IPS DF 6.9 (cell line): ENCODE measurements at places on chromosomes 3 and 15.

DNA sequence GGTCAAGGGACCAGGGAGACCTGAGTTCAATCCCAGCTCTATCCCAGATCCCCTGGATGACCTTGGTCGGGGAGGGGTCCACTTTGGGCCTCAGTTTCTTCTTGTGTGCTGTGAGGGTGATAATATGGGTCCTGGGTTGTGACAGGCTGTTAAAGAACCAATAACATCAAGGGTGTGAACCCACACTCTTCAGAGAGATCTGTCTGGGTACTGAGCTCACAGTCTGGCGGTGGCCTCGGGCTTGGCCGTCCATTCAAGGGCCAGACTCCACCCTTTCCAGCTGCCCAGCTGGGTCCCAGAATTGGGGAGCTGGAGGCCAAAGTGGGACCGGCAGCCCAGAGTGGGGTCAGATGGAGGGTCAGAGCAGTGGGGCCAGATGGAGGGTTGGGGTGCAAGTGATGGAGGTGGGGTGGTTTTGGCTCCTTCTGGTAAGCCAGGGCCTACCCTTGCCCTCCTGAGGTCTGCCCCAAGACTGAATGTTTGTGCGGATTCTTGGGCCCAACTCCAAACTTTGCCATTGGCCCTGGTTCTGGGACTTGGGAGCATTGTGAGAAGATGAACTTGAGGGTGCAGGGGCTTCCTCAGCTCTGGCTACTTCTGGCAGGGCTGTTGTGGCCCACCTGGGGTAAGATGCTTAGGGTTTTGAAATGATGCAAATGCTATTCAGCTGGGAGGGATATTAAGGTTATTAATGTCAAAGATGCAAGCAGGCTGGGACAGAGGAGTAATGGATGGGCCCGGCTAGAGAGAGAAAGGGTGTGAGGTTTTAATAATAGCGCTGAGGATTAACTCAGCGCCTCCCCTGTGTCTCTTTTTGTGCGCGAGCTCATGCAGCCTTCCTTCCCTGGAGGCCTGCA is 1.5 kb downstream of the CORO2B start:
- H3K36me3 ChIP-seq, result no peaks in the 10 kb centered on the region
- H3K27me3 ChIP-seq, result peaks cover 2% of the 10 kb centered on the region; the same call in 1 of the 2 replicates
- H3K4me1 ChIP-seq, result peaks cover 5% of the 10 kb centered on the region; the same call in 1 of the 2 replicates
- H3K4me3 ChIP-seq, result no peak overlapping the region
- no peak for DNase-seq
- no peak overlapping the region for H3K27ac ChIP-seq

DNA sequence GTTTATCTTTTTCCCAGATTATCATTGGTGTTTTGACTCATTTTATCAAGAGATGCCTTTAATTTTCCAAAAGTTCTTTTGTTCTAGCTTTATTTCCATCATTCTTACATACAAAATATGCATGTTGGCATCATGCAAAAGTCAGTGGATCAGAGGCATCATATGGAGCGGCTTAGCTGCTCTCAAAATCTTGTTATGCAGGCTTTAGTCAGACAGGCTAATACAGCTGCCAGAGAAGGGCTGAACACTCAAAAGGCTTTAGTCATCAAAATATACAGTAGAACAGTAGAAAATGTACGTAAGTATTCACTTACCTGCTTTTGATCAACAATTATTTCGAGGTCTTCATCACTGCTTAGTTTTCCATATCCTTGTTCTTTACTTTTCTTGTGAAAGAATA is 65.5 kb downstream of the PEX5L start:
- no peaks in the 10 kb centered on the region for H3K27me3 ChIP-seq
- H3K36me3 ChIP-seq, result no peaks in the 10 kb centered on the region
- H3K4me3 ChIP-seq, result no peak overlapping the region
- no peak overlapping the region for H3K27ac ChIP-seq
- no peak for DNase-seq

DNA sequence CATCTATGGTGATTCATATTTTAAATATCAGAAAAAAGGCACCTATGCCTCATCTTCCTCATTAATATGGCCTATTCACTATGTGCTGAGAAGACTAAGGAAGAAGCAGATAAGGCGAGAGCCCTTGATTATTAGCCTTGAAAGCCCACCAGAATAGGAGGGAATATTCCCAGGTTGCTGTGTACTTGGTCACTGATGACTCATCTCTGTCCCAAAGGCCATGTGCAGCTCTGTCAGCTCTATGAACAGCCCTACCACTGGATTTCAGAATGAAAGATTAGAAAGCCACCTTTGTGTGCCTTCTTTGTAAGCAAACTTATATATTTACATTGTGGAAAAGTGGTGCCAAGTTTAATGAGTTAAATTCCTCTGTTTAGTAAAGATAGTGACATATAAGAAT is 211.5 kb downstream of the NFKBIZ start:
- no peak for DNase-seq
- H3K27ac ChIP-seq, result no peak overlapping the region
- H3K4me1 ChIP-seq, result no peaks in the 10 kb centered on the region

DNA sequence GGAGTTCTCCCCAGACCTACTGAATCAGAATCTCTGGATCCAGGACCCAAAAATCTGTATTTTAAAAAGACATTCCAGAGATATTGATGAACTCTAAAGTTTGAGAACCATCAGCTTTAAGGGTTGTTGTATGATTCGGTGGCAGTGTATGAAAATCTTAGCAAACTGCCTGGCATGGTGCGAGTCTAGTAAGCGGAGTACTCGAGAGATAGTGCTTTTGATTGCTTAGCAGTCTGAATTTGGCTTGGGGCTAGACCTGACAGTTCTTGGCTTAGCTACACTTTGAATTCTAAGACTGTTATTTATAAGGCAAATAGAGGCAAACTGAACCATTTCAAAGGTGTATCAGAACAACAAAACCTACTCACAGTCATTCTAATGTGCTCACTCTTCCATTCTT is 329.0 kb downstream of the LPP start:
- DNase-seq, result no peak
- H3K36me3 ChIP-seq, result no peaks in the 10 kb centered on the region
- no peak overlapping the region for H3K27ac ChIP-seq
- no peaks in the 10 kb centered on the region for H3K4me1 ChIP-seq

- H3K36me3 ChIP-seq, result no peaks in the 10 kb centered on the region
- H3K4me1 ChIP-seq, result no peaks in the 10 kb centered on the region
- no peak overlapping the region for H3K27ac ChIP-seq
- H3K4me3 ChIP-seq, result no peak overlapping the region
- DNase-seq, result no peak
These were observed 133.8 kb downstream of the MOBP start for GRCh38 chr3:39601241-39601640.
